ENCODE measurements at places on chromosomes 12 and 14.

- no peak for DNase-seq
Observed at GRCh38 chr12:50785406-50786001, 21.6 kb downstream of the ATF1 start.

DNA sequence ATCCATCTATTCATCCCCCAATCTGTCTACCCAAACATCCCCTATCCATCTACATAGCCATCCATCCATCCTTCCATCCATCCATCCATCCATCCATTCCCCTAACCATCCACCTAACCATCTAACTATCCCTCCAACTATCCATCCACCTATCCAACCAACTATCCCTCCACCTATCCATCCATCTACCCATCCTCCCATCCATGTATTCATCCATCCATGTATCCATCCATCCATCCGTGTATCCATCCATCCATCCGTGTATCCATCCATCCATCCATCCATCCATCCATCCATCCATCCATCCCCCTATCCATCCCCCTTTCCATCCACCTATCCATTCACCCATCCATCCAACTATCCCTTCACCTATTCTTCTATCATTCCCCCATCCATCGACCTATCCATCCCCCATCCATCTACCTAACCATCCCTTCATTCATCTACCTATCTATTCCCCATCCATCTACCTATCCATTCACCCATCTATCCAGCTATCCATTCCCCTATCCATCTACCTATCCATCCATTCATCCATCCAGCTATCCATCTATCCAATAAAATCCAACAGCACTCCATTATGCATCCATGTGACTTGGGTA, 131.7 kb downstream of the VRK1 start:
- DNase-seq: no peak

GRCh38 chr12:105575235-105575634, 244.7 kb downstream of the C12orf75 start:
- DNase-seq: no peak

- DNase-seq: no peak
Observed at GRCh38 chr14:22897357-22897756, 14.3 kb downstream of the REM2 start.

DNA sequence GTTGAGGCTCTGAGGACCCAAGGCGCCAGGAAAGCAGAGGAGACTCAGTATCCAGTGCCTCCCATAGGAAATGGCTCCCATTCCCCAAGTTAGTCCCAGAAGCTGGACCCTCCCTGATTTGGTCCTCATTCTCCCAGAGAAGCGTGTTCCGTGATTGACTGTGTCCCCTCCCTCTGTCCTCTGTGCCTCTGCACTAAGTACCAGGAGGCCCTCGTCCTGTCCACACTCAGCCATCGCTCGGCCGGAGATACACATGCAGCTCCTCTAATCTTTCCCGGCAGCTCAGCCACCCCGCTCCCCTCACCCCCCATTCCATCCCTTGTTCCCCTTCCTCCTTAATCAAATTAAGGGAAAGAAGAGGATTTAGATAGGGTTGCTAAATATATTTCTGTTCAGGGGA, 28.3 kb upstream of the ATP2A2 start:
- no peak for DNase-seq

DNA sequence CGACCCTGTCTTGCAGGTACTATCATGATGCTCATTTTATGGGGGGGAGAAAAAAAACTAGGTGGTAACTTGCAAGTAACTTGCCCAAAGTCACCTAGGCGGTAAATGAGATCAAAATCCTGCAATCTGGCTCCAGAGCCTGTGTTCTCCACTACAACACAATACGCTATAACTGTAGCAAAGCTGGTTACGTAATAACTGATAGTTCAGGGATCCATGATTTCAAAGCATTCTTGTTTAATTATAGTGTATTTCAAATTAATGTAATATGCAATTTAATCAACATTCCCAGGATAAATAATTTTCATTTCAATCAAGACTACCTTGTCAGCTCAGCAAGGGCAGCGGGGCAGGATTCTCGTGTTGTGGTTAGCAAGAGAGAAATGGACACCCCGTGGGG, 31.7 kb downstream of the BBS10 start:
- DNase-seq: no peak

DNA sequence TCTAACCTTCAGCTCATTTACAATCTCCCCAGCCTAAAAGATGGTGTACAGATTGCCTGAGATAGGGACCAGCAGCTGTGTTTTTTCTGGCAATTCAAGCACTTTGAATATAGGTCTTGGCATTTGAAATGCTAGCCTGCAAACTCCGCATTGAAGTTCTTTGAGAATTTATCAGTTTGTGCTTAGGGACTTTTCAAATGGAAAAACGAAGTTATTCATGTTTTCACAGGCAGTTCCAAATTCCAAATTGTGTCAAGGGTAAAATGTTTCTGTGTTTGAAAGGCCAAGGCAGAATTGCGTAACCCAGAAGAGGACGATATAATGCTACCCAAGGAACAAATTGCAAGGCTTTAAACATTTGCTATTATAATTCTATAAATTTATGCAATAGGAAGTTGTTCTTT, 168.9 kb upstream of the RASSF8 start:
- no peak for DNase-seq

Data from fibroblast of skin of right biceps (primary cell).